ENCODE measurements at places on chromosomes 11 and 22.

DNA sequence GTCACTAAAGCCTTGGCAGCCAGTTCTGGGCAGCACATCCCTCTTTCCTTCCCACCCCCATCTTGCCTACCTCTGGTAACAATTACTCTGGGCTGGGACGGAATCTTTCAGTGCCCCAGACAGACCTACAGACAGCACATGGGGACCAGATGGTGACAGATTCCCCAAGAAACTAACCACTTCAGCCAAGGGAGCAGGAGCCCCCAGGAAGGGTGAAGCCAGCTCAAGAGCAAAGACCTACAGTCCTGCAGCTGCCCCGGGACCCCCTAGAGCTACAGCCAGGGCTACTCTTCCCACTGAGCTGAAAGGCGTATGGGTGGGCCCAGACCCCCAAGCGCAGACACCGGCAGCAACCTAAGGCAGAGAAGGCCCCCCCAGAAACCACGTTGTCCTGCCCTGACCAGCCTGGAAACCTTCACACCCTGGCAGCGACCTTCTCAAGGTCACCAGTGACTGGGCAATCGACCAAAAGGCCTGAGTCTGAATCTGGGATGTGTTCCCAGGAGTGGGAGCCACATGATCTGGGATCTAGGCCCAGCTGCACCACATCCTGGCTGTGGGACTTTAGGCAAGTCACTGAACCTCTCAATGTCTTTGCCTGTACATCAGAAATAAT, 65.8 kb downstream of the LRRC32 start:
- DNase-seq, result no peak

DNA sequence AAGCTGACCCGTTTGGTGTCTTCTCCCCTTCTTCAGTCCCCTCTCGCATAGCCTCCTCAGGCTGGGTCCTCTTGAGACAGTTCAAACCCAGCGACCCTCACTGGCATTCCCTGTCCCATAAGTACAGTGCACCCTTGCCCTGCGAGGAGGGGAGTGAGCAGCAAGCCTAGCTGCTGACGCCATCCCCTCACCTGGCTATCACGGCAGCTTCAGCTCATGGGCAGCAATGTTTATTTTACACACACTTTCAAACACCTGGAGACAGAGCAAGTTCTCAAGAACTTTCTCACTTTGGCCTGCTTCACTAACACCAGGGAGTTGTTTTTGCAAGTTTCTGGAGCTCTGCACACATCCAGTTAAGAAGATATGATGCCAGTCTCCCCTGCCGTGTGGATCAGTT, 189.6 kb upstream of the E2F8 start:
- DNase-seq, result no peak

DNA sequence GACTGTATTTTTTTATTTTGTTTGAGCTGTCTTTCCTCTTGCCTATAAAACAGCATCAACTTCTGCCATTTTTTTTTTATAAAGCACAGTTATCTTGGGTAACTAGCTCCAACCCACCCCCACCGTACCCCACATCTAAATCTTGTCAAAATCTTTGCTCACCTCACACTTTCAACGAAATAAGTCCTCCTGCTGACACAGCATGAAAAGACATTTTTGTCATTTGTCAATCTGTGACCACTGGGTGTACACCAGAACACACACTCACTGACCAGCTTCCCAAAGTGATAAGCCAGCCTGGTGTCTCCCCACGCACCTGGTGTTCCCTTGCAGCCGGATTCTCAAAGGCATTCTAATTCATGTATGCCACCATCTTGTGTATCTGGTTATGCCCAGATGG, 1.7 kb upstream of the TECTA start:
- no peak for DNase-seq

DNA sequence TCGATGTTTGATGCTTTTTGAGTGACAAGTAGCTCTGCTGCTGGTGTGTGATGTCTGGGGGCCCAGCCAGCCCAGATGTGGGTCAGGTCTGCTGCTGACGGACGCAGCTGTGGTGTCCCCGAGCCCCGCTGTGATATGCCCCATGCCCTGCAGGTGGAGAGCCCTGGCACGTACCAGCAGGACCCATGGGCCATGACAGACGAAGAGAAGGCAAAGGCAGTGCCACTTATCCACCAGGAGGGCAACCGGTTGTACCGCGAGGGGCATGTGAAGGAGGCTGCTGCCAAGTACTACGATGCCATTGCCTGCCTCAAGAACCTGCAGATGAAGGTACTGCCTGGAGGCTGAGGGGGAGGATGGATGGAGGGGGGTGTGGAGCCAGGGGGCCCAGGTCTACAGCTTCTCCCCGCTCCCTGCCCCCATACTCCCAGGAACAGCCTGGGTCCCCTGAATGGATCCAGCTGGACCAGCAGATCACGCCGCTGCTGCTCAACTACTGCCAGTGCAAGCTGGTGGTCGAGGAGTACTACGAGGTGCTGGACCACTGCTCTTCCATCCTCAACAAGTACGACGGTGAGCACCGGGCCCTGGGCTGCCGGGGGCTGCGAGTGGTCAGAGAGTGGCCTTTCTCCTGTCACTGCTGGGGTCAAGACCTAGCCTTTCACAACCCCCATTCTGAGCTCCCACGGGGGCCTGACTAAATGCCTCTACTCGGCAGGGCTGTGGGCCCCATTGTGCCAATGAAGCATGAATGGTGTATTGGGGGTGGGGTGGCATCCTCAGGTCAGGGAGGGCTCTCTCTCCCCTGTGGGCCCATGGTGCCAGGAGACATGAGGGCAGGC, 7.3 kb downstream of the AIP start:
- DNase-seq, result no peak

DNA sequence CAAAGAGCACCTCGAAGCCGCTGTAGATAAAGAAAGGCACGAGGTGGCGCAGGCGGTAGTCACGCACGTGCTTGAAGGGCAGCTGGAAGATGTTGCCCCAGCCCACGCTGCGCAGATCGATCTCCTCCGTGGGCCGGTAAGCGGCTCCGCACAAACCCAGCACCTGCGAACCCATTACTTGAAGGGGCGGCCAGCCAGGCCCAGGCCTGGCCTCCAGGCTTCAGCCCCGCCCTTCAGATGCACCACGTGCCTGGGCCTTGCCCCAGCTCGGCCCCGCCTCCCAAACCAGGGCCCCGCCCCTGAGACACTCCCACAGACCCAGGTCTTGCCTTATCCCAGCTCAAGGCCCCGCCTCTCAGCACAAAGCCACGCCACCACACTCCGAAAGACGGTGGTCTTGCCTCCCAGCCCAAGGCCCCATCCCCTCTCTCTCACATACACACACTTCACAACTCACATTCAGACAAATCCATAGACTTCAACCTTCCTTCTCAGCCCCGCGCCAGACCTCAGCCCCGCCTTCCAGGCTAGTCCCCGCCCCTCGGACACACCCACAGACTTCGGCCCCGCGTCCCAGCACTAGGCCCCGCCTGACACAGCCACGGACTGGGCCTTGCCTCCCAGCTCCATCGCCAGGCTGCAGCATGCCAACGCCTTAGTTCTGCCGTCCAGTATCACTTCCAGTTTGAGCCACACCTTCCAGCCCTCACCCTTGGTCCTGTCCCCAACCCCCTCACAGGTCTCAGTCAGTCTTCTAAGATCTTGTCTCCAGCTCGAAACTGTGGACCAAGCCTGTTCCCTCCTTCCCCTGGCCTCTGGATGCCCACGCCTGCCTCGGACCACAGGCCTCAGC, 7.0 kb downstream of the UNC93B1 start:
- DNase-seq, result peak; percentile 48

DNA sequence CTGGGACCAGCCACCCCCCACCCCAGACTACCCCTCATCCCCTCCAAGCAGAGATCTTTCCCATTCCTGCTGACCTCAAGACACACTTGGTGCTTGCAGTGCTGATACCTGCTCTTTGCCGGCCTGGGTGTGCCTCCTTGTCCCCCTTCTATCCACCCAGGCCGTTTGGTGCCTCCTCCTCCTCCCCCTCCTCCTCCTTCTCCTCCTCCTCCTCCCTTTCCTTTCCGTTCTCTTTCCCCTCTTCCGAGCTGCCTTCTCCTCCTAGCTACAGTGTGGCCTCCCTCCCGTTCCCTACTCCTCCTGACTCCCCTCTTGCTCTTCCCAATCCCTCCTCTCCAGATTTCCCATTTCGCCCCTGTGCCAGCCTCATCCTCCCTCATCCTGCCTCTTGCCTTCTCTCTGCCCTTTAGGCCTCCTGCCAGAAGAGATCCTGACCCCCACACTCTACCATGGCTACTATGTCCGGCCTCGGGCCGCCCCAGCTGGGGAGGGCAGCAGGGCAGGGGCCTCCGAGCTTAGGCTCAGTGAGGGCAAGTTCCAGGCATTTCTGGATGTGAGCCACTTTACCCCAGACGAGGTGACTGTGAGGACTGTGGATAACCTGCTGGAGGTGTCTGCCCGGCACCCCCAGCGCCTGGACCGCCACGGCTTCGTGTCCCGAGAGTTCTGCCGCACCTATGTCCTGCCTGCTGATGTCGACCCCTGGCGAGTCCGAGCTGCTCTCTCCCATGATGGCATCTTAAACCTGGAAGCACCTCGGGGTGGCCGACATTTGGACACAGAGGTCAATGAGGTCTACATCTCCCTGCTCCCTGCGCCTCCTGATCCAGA, 712 bp downstream of the HSPB2 start:
- no peak for DNase-seq

GRCh38 chr22:27805841-27806240, 4.3 kb upstream of the MN1 start:
- DNase-seq, result no peak

- DNase-seq, result no peak
Measured at GRCh38 chr22:49991167-49991566, 21.4 kb downstream of the IL17REL start.

GRCh38 chr11:66454247-66454646, 12.5 kb upstream of the PELI3 start:
- no peak for DNase-seq

All from CD4-positive, alpha-beta T cell treated with Interleukin-1 beta for 1 hour (primary cell).